ENCODE measurements at places on chromosomes 4 and X.
A peak's percentile ranks its signal among the peaks of the same experiment; 100 is the strongest.

DNA sequence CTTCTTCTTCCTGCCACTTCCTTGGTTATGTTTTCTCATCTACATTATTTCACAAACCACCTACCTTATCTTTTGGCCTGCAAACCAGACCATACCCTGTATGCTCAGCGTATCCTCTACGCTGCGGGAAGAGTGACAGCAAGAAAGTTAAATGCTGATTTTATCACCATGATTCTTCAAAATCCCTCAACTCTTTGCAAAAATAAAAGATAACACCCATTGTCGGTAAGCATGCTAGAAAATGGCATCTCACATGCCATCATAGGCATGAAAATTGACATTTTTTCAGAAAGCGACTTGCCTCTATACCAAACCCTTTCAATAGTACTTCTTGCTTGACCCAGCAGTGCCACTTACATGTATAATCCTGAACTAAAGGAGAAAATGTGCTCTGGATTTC, 102.0 kb downstream of the HPGD start:
- no peak for DNase-seq

- DNase-seq: peak; percentile 49
Observed at GRCh38 chrX:69152417-69152841, 12.8 kb downstream of the PJA1 start.

DNA sequence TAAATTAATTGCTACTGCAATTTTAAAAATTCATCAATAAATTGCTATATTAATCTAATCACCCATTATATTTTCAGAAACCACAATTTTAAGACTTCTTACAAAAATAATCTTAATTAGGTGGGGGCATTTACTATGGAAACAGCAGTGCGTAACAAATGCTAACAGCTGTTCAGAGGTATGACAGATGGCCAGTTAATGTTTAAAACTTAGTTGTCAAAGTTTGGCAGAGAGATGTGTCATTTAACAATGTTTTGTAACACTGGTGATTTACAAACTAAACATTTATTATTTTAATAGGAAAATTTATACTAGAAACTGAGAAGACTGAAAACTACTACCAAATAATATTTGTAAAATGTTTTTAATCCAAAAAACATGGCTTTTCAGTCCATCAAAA, 85.2 kb upstream of the GPR34 start:
- no peak for DNase-seq

GRCh38 chrX:76148753-76149152, 24.1 kb upstream of the PBDC1 start:
- no peak for DNase-seq

DNA sequence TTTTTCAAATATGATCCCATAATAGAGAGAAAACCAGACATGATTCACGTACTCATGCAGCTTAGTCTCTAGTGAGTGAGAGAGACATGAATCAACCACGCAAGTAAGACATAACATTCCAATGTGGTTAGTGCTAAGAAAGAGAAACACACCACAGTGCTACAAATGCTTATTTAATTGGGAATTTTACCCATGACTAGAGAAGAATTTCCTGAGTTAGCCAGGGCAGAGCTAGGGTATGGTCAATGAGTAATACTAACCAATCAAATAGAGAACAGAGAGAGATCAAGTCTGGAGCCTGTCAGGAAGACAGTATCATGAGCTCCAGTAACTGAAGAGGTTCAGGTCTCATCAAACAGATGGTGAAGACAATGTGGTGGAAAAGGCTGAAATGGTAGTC, 495.2 kb downstream of the PDGFC start:
- DNase-seq: no peak
